ENCODE measurements at places on chromosomes 4 and X.
A peak's percentile ranks its signal among the peaks of the same experiment; 100 is the strongest.

DNA sequence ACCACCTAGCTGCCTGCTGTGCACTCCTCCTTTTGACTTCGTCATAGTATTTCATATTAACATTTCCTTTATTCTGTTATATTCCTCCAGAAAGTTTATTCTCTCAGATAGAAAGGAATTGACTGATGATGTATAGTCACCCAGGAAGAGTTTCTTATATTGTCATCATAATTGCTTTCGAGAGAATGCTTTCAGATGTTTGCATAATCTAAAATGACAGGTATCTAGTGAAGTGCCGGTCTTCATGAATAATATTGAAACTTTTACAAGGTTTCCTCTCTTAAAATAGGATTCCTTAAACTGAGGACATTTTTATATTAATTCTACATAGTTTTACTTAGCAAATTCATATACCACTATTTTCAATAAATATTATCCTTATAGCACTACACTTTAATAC, 10.1 kb downstream of the SEC24D start:
- no peak for DNase-seq

- DNase-seq: peak; percentile 13
These were observed 30.3 kb upstream of the GLRB start for GRCh38 chr4:157045507-157046127.

GRCh38 chrX:10926891-10927290, 184.2 kb upstream of the HCCS start:
- DNase-seq: no peak

- DNase-seq: peak; percentile 20
These were observed 14.8 kb downstream of the ANK2 start for GRCh38 chr4:113064244-113064643.

DNA sequence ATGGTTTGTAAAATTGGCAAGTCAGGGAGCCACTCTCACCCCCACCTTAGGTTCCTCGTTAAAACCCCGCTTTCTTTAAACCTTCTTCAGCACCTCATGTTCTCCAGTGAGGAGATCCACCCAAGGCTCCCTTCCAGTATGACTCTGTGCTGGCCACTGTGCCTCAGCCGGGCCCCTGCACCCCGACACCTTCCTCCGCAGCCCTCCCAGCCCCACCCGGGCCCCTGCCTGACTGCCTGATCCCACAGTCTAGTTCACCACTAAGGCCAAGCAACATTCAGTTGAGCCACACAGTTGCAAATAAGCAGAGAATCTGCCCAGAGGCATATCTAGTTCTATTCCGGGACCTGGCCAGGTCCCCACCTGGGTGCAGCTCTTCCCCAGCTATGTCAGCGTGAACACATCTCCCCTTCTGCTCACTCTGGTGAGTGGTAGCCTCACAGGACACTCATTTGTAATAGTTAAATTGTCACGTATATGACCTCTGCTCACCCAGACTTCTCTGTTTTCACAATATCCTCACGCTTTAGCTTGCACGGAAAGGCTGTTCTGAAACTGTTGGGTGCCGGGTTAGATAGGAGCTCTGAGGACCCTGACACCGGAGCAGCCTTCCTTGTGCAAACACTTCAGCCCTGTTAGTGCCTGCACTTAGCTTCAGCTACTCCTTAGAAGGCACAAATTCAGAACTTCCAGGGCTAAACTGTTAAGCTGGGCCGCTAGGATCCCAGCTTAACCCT, 146.8 kb downstream of the DCTD start:
- DNase-seq: no peak

- DNase-seq: no peak
These were observed 51.7 kb downstream of the TMEM154 start for GRCh38 chr4:152628128-152628527.

DNA sequence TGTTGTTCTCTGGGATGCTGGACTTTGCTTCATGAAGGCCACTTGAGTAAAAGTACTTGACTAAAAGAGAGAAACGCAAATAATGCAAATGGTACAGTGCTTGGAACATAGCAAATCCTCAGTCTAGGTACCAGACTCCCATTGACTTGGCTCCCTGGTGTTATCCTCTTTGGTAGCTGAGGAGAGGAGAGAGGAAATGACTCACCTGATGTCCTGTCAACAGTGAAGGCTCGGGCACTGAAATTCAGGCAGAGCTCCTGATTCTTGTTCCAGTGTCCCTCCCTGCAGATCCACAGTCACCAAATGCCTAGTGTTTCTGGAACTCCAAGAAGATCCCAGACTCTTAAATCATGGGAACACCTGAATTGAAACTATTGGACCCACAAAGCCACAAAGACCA, 22.5 kb upstream of the TCEAL4 start:
- no peak for DNase-seq

DNA sequence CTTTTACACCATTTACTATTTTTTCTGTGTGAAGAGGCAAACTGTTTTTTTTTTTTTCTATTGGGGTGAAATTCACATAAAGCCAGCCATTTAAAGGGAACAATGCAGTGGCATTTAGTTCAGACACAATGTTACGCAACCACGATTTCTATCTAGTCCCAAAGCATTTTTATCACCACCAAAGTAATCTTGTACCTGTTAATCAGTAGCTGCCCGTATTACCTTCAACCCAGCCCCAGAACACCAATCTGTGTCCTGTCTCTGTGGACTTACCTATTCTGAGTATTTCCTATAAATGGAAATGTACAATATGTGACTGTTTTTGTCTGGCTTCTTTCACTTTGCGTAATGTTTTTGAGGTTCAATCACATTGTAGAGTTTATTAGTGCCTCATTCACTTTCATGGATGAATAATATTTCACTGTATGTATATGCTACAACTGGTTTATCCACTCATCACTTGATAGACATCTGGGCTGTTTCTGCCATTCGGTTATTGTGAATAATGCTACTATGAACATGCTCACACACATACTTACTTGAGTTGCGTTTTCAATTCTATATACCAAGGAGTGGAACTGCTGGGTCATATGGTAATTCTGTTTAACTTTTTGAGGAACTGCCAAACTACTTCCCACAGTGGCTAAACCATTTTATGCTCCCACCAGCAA, 116.2 kb downstream of the CDS1 start:
- no peak for DNase-seq

DNA sequence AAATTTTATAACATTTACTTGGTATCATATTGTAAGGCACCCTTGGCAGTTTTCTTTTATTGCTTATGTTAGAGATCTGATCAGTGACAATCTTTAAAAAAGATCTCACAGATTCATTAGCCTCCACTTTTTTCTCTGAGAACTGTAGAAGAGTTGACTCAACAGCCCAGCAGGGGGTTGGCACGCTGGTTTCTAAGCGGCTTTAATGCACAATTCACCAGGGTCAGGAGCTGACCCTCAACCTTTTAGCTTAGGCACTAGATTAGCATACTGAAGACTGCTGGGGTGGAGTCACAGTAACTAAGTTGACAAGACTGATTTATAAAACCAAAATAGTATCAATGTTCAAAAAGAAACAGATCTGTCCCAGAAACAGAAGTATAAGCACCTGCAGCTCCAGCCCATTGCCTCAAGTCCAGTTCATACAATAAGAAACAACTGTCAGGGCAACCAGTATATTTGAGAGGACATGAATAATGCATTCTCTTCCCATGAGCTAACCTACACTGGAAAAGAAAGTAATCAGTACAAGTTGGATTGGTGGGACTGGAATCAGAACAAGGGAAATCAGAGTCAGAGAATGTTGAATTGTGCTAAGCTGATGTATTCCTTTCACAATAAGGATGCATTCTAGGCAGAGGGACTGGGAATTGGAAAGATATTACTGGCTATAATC, 77.6 kb downstream of the PDE5A start:
- no peak for DNase-seq

GRCh38 chr4:103008875-103009729, 10.4 kb downstream of the SLC9B1 start:
- DNase-seq: peak; percentile 14

DNA sequence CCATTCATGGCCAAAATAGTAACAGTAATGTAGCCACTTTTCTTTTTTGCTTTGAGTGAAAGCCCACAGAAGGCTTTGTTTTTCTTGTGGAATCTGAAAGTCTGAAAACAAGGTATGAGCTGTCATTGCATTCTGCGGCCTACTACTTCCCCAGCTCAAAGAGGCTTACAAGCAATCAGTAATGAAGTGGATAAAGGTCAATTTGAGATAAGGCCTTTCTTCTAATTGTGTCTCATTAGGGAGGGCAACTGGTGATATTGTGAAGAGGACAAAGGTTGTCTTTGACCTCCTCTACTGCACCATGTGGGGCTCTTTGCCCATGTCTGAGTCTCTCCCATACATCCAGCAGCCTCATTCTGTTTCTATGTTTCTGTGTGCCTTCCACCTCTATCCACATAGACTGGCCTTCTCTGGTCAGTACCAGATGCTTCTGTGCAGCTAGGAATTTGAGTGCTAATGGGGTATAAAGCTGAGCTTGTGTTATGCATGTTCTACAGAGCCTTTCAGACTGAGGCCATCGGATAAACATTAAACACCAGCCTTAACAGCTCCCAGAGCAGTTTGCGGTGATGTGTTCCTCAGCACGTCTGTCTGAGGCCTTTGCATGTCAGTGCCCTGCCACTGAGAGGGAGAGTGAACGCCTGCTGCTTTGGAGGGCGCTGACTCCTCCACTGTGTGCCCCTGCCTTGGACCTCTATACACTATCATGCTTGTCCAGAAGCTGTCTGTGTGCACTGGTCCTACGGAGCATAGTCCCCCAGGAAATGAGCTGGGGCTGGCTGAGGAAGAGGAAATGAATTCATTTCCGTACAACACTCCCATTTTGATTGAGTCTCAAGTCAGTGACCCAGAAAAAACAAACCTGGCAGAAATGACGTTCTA, 80.2 kb downstream of the SH2D1A start:
- DNase-seq: no peak

- DNase-seq: peak; percentile 38
These were observed 55.9 kb downstream of the FGFBP1 start for GRCh38 chr4:15882675-15883086.

- no peak for DNase-seq
These were observed 1.0 kb upstream of the BLOC1S4 start for GRCh38 chr4:6714954-6715353.

DNA sequence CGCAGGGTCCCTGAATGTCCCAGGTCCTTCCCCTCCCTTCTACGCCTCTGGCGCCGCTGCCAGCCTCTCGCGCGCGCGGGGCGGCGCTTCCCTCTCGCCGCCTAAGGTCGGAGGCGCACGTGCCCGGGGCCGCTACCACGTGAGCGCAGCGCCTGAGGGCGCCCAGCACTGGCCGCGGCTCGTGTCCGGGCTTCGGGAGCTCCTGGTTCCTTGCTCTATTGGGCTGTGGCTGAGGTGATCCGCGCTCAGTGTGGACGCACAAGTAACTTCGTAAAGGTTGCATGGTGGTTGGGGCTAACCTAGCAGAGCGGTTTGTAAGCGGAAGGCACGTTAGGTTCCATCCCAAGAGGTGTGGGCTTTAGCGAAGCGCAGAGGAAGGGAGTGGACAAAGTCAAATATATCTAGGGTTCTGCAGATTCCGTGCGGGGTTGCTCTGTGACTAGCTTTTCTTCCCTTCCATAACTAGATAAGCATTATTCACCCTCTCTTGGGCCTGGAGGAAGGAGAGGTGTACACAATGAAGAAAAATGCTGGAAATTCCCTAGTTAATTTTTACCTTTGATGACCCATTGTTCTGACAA, 1.8 kb downstream of the TLL1 start:
- no peak for DNase-seq

DNA sequence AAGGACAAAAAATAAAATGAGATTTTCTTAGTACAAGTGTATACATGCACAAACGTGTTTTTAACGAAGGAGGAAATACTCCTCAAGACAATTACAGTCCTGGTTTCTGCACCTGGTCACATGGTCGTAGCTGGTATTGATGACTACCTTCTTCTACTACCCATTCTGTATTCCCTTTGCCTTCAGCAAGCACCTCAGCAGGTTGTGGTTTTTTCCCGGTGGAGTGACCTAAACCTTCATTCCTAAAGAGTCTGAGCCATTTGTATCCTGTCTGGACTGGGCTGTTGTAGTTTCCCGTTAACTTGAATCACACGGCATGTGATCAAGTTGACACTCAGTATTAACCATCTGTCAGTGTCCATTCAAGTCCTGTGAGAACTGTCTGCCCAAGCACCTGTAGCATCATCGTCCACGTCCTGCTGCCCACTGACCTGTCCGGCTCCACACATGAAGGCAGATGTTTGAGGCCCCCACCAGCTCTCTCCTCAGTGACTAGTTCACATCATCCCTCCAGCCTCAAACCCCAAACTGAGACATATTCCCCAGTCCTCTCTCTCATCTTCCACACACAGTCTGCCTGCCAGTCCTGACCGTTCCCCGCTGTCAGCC, 31.1 kb upstream of the TBC1D14 start:
- DNase-seq: no peak

- no peak for DNase-seq
These were observed 4.7 kb downstream of the LIMCH1 start for GRCh38 chr4:41542526-41543275.

DNA sequence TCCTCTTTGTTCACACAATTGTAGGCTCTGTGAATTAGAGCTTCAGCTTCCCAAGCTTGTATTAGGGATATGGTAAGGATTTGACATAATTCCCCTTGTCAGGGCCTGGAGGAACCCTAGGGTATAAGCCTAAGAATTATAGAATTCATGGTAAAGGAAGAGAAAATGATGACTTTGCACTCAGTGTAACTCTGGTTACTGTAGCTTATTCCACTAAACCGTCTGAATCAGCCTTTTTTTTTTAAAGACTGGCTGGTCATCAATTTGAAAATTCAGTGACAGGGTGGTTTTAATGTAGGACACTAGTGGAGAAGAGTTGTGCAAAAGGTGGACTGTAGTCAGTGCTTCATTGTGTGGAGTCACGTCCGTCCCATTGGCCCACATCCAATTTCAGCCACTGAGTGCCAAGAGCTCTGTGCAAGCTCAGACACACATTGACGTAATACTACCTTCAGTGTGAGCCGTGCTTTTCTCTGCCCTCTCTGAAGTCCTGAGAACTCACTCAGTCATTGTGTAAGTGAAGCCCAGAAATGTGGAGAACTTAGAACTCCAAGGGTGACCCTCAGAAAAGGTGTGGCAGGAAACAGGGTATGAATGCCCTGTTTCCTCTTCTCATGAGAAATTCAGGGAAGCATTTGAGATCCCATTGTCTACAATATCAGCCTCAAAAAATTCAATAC, 449.8 kb downstream of the C4orf33 start:
- DNase-seq: no peak

GRCh38 chr4:43782391-43782790, 666.2 kb downstream of the KCTD8 start:
- DNase-seq: no peak

DNA sequence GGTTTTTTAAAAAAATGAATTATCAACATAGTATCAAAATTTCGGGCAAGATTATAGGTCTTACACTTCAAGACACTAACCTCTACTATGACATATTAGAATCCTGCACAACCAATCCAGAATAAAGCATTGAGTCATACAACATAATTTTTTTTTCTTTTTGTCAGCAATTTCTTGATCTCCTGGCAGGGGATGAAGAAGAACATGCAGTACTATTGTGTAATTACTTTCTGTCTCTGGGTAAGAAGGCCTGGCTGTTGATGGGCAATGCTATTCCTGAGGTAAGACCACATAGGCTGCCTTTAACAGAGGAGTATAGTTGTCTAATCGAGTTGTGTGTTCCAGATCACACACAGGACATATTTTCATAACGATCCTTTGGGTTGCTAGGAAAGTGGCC, 67.5 kb downstream of the FBXL5 start:
- DNase-seq: no peak
